ENCODE measurements at places on chromosomes 4 and X.

- H3K4me1 ChIP-seq = no peaks in the 10 kb centered on the region
- H3K27ac ChIP-seq = peak overlapping the region; percentile 34
- no peaks in the 10 kb centered on the region for H3K27me3 ChIP-seq
- no peak overlapping the region for H3K4me3 ChIP-seq
These were observed 61.8 kb downstream of the CPE start for GRCh38 chr4:165440415-165441158.

DNA sequence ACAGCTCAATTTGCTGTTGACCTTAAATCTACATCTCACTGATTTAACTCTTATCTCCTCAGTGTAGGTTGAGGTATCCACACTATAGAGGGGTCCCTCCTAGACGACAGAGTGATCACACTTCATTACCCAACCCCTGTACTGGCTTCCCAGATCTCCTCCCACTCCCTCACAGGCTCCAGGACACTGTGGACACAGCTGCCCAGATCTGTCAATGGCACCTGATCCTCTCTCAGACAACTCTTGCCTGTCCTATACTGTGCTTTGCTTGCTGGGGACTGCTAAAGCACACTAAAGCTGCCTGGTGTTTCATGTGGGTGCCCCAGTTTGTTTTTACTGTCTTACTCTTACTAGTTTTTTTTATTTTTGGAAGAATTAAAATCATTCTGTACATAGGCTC lies 27.9 kb downstream of the RAB40AL start:
- no peaks in the 10 kb centered on the region for H3K36me3 ChIP-seq
- H3K4me3 ChIP-seq = no peak overlapping the region
- no peaks in the 10 kb centered on the region for H3K27me3 ChIP-seq
- H3K27ac ChIP-seq = no peak overlapping the region
- peaks cover 1% of the 10 kb centered on the region for H3K4me1 ChIP-seq

DNA sequence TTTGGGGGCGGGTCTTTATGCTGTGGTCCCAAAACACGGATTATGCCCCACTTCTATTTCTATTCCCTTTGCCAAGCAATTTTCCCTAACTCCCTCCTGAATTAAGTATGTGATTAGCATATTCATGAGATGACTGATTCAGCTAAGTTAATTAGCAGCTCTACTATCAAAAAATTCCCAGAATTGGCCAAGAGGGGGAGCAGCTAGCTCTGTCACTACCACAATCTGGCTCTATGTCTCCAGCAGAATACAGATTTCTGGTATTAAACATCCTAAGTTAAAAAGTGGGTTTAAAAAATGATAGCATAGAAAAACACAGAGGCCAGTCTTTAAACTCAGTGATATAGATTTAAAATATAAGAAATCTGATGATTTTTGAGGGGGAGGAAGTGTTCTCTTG lies 80.3 kb downstream of the GPC4 start:
- no peaks in the 10 kb centered on the region for H3K36me3 ChIP-seq
- no peaks in the 10 kb centered on the region for H3K4me1 ChIP-seq
- DNase-seq = peak; percentile 58
- H3K4me3 ChIP-seq = no peak overlapping the region

- H3K4me1 ChIP-seq = no peaks in the 10 kb centered on the region
- H3K4me3 ChIP-seq = no peak overlapping the region
- no peak for DNase-seq
These were observed 130.0 kb downstream of the AR start for GRCh38 chrX:67673741-67674274.

GRCh38 chrX:13939741-13940597 lies 89.7 kb downstream of the GEMIN8 start:
- H3K4me1 ChIP-seq = no peaks in the 10 kb centered on the region
- no peak overlapping the region for H3K27ac ChIP-seq
- no peaks in the 10 kb centered on the region for H3K27me3 ChIP-seq

GRCh38 chr4:5824227-5824626 lies 68.7 kb downstream of the CRMP1 start:
- H3K36me3 ChIP-seq = peaks cover 12% of the 10 kb centered on the region
- H3K27ac ChIP-seq = no peak overlapping the region
- H3K4me3 ChIP-seq = no peak overlapping the region
- H3K4me1 ChIP-seq = no peaks in the 10 kb centered on the region
- no peak for DNase-seq
- H3K27me3 ChIP-seq = no peaks in the 10 kb centered on the region

DNA sequence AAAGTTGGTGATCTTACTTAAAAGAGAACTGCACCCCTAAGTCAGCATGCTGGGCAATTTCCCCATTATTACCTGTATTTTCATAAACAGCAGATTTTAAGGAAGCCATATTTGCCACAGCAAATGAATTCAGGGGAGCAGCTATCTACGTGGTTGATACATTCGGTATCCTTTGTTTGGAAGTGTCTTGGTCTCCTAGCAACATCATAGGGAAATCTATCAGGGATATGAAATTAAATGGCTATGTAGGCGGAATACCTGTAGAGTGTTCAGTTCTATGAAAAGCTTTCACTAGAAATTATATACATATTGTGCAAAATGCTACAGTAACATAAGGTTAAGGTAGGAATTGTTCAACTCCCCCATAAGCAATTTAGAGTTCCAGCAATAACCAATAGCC lies 157.2 kb upstream of the EMCN start:
- peaks cover 2% of the 10 kb centered on the region for H3K4me1 ChIP-seq
- no peak overlapping the region for H3K4me3 ChIP-seq
- H3K27me3 ChIP-seq = no peaks in the 10 kb centered on the region
- no peaks in the 10 kb centered on the region for H3K36me3 ChIP-seq
- no peak for DNase-seq
- no peak overlapping the region for H3K27ac ChIP-seq

DNA sequence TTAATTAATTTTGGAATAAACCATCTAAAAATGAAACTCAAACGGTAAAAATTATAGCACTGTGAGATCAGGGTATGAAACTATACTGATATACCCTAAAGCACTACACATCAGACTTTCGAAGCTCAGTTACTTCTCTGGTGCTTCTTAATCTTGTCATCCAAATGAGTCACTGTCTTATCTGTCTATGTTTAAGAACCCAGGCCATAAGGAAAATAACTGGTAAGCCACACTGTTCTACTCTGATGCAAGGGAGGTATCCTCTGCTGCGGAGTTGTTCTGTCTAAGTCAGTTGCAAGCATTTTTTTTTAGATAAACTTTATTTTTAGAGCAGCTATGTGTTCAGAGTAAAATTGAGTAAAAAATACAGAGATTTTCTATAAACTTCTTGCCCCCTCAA lies 830.8 kb upstream of the POU3F4 start:
- no peaks in the 10 kb centered on the region for H3K27me3 ChIP-seq
- DNase-seq = no peak
- no peaks in the 10 kb centered on the region for H3K4me1 ChIP-seq
- H3K36me3 ChIP-seq = no peaks in the 10 kb centered on the region

DNA sequence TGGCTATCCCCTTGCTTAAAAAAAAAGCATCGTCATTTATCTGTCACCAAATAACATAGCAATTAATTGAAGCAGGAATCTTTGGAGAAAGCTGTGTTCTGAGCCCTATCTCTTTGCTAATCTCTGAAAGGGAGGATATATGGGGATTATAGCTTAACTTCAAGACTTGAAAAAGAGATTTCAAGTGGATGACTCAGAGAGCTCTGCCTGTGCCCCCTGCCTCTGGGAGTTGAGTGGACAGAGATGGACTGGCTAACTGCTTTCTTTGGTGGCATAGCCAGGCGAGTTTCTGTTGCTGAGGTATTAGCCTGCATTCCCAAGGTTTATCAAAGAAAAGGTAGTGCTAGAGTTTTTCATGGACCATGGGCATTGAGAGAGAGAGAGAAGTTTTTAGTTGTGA lies 91.6 kb downstream of the DDIT4L start:
- DNase-seq = no peak
- H3K4me1 ChIP-seq = no peaks in the 10 kb centered on the region
- no peaks in the 10 kb centered on the region for H3K36me3 ChIP-seq
- H3K27me3 ChIP-seq = no peaks in the 10 kb centered on the region
- H3K27ac ChIP-seq = no peak overlapping the region

GRCh38 chrX:107683124-107683895 lies 55.0 kb downstream of the PRPS1 start:
- H3K27ac ChIP-seq = no peak overlapping the region
- DNase-seq = no peak
- no peaks in the 10 kb centered on the region for H3K27me3 ChIP-seq
- H3K4me3 ChIP-seq = no peak overlapping the region
- no peaks in the 10 kb centered on the region for H3K4me1 ChIP-seq
- no peaks in the 10 kb centered on the region for H3K36me3 ChIP-seq

DNA sequence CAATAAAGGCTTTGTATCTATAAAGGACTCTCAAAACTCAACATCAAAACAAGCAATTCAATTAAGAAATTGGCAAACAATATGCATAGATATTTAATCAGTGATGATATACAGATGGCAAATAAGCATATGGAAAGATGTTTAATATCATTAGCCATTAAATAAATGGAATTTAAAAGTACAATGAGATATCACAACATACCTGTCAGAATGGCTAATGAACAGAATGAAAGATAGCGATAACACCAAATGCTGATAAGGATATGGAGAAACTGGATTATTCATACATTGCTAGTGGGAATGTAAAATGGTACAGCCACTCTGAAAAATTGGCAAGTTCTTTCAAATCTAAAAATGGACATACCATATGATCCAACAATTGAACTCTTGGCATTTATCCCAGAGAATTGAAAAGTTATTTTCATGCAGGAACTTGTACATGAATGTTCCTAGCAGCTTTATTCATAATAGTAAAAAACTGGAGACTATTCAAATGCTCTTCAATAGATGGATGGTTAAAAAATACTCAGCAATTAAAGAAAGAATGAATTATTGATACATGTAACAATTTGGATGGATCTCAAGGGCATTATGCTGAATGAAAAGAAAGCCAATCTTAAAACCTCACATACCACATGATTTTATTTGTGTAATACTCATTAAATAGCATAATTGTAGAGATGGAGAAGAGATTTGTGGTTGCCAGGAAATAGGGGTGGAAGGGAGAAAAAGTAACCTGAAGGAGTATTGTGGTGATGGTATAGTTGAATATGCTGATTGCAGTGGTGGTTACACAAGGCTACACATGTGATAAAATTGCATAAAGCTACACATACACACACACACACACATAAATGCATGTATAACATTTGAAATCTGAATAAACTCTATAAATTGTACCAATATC lies 45.9 kb upstream of the ALG13 start:
- H3K36me3 ChIP-seq = no peaks in the 10 kb centered on the region
- H3K4me3 ChIP-seq = no peak overlapping the region
- no peak overlapping the region for H3K27ac ChIP-seq
- DNase-seq = no peak
- H3K4me1 ChIP-seq = no peaks in the 10 kb centered on the region

GRCh38 chrX:107562482-107562881 lies 65.8 kb upstream of the PRPS1 start:
- H3K4me3 ChIP-seq = no peak overlapping the region
- peaks cover 39% of the 10 kb centered on the region for H3K4me1 ChIP-seq
- peak overlapping the region; percentile 68 for H3K27ac ChIP-seq
- no peaks in the 10 kb centered on the region for H3K36me3 ChIP-seq
- DNase-seq = peak; percentile 80
- H3K27me3 ChIP-seq = no peaks in the 10 kb centered on the region

Measured in trophoblast cell (in vitro differentiated cells and primary cell).